ENCODE measurements at places on chromosomes 13 and 19.

- DNase-seq, result no peak
Observed at GRCh38 chr13:34884366-34884765, 57.7 kb upstream of the NBEA start.

DNA sequence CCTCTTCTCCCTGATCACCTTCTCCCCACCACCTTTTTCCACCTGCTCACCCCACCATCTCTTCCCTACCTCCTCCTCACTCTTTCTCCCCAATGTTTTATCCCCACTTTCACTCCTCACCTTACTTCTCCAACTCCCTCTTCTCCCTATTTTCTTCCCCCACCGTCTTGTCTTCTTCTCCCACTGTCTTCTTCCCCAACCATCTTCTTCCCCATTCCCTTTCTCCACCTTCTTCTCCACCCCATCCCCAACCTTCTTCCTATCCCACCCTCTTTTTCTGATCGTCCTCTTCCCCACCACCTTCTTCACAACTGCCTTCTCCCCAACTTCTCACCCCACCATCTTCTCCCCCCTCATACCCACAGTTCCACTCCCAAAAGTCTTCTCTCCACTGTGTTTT, 929.4 kb downstream of the UQCRFS1 start:
- no peak for DNase-seq

DNA sequence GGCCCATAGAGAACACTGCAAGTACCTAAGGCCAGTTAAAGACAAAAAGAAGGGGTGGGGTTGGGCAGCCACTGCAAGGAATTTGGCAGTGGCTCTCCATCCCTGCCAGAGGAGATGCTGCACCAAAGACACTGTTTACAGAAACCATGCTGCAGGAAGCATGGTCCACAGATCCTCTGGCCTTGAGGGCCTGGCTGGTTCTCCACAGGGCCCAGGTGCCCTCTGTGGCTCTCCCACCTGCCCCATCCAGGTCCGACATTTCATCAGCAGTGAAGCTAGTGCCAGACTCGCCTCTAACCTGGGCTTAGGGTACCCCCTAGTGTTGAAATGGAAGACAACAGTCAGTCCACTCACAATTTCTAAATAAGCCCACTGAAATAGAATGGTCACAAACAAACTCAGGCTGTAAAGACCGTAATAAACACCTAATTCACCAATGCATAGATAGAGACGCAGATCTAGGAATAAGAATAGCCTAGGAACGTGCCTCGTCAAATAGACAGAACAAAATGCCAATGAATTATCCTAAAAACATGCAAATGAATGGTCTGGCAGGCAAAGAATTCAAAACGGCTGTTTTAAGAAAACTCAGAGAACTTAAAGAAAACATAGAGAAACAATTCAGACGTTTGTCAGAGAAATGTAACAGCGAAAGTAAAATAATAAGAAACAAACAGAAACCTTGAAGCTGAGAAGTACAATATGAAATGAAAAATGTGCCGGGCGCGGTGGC, 23.3 kb downstream of the LYPD4 start:
- DNase-seq, result peak; percentile 33

DNA sequence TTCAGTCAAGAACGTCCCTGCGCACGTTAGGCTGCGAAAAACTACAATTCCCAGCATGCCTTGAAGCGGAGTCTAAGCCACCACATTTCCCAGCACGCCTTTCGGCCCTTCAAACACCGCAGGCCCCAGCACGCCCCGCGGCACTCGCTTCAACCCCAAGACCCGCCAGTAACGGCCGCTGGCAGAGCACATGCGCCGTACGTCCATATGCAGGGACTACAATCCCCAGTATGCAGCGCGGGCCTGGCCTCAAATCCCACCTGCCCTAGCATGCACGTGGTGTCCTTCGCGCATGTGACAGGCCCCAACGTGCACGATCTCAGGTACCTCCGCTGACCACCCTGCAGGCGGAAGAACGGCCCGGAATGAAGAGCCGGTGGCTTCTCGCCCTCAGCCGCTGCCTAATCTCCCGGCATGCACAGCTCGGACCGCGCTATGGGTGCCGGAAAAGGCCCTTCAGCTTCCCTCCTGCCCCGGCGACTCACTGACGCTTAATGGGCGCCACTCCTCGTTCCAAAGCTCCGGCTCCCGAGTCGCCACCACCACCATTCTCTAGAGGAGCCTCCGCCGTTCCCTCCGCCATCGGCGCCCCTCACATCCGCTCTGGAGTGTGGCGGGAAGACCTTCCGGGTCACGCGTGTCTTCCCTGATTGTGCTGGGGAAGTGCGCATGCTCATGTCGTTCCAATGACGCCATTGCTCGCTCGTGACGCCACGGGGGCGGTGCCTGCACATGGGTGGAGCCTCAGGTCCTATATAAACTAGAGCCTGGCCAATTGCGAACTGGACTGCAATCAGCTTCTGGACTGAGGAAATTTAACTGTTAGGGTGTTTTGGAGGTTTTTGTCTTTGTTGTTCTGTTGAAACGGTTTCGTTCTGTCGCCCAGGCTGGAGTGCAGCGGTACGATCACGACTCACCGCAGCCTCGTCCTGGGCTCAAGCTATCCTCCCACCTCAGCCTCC, at the start of gene DUS3L:
Gene DUS3L (minus strand): TSS at position 605 of the 962 bp plus-strand sequence. CDS start 22 bp downstream, at position 583.
- DNase-seq, result peak; percentile 96

DNA sequence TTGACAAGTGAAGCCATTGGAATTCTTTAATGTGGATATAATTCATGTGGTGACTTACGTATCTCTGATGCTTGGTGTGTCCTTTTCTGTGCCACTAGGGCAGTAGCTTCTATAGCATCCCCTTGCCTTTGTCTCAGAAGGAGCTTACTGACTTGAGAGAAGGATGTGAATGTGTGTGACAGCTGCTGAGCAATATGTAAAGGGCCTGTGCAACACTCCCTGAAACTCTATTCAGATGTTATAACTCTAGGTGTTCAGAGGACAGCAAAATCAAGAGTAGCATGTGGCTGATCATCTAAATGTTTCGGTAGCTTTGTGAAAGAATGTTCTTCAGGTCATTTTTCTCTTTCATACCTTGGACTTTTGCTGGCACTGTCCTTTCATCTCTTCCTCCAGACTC, 189.5 kb downstream of the LMO7 start:
- DNase-seq, result no peak

GRCh38 chr19:42090672-42091071, 14.7 kb downstream of the ZNF574 start:
- no peak for DNase-seq

Measured in activated CD4-positive, alpha-beta T cell treated with anti-CD3 and anti-CD28 coated beads for 4 hours (primary cell).